OCI-LY7 (cell line): ENCODE measurements at places on chromosomes 4 and X.

DNA sequence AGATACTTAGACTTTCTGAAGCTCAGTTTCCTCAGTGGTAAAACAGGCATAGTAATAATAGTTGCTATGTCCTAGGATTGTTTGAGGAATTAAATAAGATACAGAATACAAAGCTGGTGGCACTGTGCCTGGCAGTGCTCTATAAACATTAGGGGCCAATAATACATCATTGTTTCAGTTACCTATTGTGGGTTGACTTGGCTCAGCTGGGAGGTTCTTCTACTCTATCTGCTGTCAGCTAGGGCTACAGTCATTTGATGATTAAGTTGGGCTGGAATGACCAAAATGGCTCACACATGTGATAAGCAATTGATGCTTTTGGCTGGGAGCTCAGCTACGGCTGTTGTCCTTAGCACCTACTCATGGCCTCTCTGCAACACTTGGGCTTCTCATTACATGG is 121.2 kb upstream of the USP9X start:
- DNase-seq, result no peak

GRCh38 chrX:140510895-140511295 is 6.0 kb upstream of the SOX3 start:
- no peak for DNase-seq

DNA sequence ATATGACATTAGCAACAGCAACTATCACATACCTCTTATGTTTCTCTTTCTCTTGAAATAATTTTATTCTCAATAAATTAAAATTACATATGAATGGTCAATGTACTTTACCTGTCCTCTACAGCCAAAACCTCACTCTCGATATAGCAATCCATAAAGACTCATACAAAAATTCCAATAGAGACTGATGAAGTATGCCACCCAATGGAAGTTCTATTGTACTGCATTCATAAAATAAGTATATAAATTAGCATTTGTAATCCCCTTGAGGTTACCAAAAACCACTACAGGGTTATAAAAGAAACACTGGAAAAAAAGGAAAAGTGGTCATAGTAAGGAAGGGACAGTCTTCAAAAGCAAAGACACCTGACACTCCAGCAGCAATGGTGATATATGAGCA is 32.8 kb downstream of the CLDN2 start:
- peak; percentile 2 for DNase-seq

DNA sequence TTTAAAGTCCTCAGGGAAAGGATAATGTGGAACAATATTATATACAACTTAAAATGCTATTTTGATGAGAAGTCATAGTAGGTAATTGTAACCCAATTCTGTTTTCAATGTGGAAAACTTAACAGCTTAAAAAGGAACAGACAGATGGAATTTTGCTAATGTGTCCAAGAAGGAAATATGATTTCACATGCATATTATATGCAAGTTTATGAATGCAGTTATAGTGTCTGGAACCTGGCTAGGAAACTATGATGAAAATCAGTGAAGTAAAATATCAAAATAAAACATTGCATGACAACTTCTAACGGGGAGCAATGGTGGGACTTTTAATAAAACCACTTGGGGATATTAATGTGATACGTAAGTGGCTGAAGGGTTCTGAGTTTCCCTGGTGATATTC is 152.6 kb upstream of the HAND2 start:
- no peak for DNase-seq

GRCh38 chr4:153512162-153512852 is 46.1 kb downstream of the TMEM131L start:
- no peak for DNase-seq

DNA sequence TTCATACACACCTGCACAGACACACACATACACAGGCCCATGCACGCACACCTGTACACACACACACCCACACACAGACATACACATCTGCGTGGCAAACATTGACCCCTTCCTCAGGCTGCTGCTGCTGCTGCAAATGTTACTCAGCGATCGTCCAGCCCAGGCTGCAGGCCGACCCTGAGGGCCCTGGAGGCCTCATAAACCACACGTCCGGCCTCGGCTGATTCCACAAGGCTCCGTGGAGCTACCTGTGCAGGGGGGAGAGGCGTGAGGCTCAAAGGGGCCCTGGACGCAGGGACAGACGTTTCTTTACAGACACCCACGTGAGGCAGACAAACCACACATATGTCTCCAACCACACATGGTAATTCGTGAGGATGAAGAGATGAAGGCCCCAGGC is 53.9 kb upstream of the PPP2R3B start:
- no peak for DNase-seq

- DNase-seq, result no peak
Observed at GRCh38 chr4:68250151-68250930, 4.8 kb upstream of the TMPRSS11B start.
